ENCODE measurements at places on chromosomes 16 and 17. TPM values are rescaled to one million over a fixed set of nuclear protein-coding genes. Genes with fewer than 3 reads are reported as not detected.
A peak's percentile ranks its signal among the peaks of the same experiment; 100 is the strongest.

The DNAAF8 gene
- total RNA-seq: 0.42 TPM

The ASGR2 gene
- total RNA-seq: not detected

The PITPNM3 gene
- 0.74 TPM for total RNA-seq

The TBC1D3 gene
- not detected for total RNA-seq

The HAGH gene
- total RNA-seq: 76.2 TPM

The PPP1R27 gene
- not detected for total RNA-seq

The CDRT4 gene
- 1.7 TPM for total RNA-seq

The GRN gene
- total RNA-seq: 288 TPM

- DNase-seq: no peak
These were observed 73.5 kb downstream of the FOXL1 start for GRCh38 chr16:86651823-86652222.

DNA sequence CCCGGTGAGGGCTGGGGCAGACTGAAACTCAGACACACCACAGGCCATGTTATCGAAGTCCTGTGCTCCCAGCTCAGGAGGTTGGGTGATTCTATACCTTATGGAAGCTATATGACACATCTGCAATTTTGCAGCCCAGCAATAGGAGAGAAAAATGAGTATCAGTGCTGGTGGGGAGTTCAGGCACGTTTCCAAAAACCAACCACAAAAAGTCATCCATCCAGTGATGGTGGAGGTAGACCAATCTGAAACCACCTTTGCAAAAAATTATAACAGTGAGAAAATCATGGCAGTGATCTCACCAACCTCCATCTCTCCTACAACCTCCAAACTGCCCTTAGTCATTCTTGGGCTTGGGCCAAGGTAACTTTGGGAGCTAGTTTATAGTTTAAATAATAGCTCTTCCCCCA lies 327.9 kb downstream of the SLC39A11 start:
- DNase-seq: no peak

- no peak for DNase-seq
These were observed 11.2 kb downstream of the PIK3R5 start for GRCh38 chr17:8954339-8954738.

DNA sequence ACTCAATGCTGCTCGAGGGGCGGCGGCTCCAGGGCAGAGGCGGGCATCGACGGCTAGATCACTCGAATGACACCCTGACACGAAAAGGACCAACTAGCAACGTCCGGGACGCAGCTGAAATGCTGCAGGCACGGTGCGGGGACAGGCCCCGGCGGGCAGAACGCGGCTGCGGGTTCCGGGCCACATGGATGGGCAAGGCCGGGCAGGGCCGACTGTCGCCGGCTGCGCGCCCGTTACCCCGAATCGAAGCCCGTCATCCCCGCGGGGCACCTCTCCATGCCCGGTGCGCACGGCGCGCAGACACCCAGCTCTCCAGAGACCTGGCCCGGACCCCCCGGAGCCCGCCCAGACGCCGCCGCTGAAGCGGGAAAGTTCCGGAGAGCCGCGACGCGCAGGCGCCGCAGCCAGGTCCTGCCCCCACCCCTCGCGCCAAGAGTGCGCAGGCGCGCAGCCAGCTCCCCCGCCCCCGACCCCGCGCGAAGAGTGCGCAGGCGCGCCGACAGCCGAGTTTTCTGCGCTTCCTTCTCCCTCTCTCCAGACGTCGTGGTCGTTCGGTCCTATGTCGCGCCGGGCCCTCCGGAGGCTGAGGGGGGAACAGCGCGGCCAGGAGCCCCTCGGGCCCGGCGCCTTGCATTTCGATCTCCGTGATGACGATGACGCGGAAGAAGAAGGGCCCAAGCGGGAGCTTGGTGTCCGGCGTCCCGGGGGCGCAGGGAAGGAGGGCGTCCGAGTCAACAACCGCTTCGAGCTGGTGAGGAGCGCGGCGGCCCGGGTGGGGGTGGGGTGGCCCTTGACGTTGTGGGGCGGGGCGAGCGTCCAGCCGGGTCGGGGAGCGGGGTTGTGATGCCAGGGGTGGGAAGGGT lies at the start of gene TCF25:
Gene TCF25 (plus strand): TSS at position 484 of the 863 bp plus-strand sequence. CDS start 76 bp downstream, at position 560.
- DNase-seq: peak; percentile 37

DNA sequence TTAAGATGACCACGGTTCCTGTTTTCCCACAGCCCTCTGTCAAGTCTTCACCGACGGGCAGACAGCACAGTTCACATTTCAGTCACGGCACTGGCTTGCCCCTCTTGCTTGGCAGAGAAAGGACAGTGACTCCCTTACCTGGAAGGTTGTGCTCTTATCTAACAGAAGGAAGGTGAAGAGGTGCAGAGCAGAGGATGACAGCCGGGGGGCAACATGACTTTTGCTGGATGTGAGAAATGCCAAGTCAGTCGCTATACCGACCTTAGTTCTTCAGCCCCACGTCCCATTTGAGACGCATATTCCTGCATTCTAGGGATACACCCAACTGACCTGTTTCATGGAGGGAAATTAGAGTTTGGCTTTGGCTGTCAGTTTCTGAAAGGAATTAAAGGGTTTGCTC lies 492.3 kb downstream of the NPIPA7 start:
- no peak for DNase-seq

- DNase-seq: no peak
These were observed 24.2 kb downstream of the SLC12A3 start for GRCh38 chr16:56889206-56889605.

- DNase-seq: no peak
These were observed 152.6 kb downstream of the CDH11 start for GRCh38 chr16:64969221-64969620.

- DNase-seq: no peak
These were observed 11.9 kb upstream of the CYTH1 start for GRCh38 chr17:78793968-78794367.

DNA sequence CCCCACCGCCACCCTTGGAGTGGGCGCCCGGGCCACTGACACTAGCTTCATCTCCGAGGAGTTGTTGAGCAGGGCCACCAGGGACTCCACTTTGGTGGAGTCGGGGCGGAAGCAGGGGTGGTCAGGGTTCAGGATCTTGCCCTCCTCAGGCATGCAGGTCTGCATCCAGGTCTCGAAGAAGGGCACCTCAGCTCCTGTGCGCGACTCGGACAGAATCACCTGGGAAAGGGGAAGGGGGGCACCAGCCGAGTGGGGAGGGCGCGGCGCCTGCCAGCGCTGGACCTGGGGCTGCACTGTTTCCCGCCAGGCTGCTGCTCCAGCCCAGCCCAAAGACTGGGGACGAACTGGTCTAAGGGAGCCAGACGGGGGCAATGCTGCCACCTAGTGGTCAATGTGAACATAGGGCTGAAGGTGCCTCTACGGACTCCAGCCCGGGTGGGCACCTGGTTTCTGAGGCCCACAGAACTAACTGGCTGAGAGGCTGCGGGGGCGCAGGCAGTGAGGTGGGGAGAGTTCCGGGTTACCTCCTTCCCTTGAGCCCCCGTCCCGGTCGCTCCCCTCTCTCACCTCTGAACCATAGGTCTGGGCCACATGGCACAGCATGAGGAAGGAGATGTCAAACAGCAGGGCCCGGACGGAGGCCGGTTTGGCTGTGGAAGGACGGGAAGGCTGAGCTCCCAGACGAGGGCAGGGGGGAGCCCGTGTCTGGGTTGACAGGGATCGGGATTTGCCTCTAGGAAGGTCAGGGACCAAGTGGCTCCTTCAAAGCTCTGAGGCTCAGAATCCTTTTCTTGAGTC lies 11.8 kb downstream of the CSF3 start:
- peak; percentile 56 for DNase-seq

DNA sequence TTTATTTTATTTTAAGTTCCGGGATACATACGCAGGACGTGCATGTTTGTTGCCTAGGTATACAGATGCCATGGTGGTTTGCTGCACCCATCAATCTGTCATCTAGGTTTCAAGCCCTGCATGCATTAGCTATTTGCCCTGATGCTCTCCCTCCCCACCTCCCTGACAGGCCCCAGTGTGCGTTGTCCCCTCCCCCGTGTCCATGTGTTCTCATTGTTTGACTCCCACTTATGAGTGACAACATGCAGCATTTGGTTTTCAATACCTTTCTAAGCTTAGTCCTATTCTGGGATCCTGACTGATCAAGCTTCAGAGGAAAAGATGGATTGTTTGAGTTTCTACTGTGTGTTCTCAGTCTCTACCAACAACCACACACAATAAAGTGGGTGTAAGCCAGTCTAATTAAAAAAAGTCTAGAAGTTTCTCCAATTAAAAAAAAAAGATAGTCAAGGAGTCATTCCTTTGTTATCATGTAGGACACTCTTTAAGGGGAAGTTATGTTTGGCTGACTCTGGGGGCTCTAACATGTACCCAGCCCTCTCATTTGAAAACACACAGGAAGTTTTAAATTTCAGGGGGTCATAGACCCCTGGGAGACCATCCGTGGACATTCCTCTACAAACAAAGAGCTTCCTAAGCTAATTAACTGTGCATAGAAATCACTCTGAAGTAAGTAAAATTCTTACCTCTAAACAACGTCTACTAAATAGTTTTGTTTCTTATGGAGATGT lies 66.3 kb upstream of the ADAMTS18 start:
- DNase-seq: no peak

- DNase-seq: no peak
These were observed 993 bp downstream of the ERN1 start for GRCh38 chr17:64128787-64129514.

DNA sequence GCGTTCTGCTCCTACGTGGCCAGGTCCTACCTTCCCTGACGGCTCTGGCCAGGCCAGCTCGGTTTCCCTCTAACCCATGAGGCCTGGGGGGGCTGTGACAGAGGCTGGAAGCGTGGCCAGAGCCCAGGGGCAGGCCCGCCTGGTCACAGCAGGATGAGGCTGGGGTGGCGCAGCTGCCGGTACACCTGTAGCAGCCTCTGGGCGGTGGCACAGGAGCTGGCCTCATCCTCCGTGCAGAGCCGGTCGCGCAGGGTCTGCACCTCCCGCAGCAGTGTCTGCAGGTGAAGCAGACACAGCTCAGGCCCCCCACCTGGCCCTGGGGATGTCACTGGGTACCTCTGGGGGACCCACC lies 11.5 kb downstream of the FAAP100 start:
- no peak for DNase-seq

- peak; percentile 57 for DNase-seq
These were observed 32.2 kb downstream of the TEX2 start for GRCh38 chr17:64230791-64231408.

- no peak for DNase-seq
These were observed 30.9 kb upstream of the PLLP start for GRCh38 chr16:57315416-57315815.

DNA sequence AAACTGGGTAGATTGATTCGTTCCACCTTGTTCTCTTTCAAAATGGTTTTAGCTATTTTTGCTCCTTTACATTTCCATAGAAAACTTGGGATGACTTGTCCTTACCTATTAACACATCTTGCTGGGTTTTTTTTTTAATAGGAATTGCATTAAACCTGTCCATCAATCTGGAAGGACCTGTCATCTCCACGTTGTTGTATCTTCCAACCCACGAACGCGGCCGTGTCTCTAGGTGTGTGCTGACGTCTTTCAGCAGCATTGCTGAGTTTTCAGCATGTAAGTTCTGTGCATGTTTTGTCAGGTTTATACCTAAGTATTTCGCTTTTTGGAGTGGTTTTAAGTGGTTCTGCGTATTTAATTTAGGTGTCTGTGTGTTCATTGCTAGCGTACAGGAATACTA lies 60.4 kb upstream of the GNG13 start:
- DNase-seq: no peak

DNA sequence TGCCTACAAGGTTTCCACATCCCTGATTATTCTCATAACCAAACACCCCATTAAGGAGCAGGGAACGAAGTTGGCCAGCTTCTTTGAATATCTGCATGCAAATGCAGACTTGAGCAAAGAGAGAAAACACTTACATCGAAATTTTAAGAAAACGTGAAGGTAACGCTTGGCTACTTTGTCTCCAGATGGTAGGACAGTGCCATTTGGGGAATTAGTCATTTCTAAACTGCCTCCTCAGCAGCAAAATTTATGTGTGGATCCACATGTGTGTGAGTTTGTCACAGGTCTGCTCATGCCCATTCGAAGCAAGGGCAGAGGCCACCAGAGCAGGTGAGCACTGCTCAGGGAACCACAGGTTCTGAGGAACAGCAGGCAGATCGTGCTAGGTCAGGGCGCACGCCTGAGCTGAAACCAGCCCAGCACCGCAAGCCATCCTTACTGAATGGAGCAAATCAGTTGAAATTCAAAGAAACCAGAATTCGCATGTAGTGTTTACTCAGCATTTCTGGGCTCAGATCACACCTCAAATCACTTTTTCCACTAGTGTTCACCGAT lies 80.1 kb downstream of the SOCS1 start:
- no peak for DNase-seq

- no peak for DNase-seq
These were observed 9.0 kb upstream of the RHBDL3 start for GRCh38 chr17:32256701-32257019.

DNA sequence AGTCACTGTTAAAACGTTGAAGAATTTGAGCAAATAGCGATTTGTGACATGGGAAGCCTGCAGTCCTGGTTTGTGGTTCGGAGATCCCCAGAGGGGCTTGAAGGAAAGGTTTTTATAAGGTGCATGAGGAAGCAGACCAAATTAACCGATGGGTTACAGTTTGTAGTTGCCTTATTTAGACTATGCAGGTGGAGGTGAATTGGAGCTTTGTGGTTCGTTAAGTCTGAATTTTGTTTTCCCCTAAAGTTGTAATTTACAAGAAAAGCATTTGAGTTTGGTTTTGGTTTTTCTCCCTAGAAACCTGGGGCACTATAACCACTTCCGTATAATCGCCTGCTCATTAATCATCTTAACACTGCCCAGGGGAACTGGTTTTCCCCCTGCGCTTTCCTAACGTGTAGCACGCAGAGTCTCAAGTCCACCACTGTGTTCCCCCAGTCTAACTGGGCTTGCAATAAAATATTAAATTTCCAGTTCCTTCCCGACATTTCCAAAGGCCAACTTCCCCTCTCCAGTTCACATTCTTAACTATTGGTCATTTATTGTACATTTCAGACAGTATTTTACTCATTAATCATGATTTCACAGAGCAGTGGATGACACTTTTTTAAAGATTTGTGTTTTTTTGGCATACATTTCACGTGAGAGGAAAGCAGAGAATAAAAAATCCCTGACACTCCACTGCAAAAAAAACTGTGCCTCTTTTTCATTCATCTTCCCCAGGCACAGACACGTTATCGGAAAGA lies 932 bp downstream of the ZNF267 start:
- DNase-seq: no peak

- DNase-seq: no peak
These were observed 27.3 kb downstream of the LASP1 start for GRCh38 chr17:38897176-38897575.

GRCh38 chr17:57956291-57957119 lies 1.3 kb upstream of the CUEDC1 start:
- DNase-seq: no peak

GRCh38 chr17:40139566-40140058 lies 725 bp upstream of the CASC3 start:
- no peak for DNase-seq

GRCh38 chr17:46796524-46796923 lies 22.0 kb downstream of the WNT3 start:
- DNase-seq: no peak

DNA sequence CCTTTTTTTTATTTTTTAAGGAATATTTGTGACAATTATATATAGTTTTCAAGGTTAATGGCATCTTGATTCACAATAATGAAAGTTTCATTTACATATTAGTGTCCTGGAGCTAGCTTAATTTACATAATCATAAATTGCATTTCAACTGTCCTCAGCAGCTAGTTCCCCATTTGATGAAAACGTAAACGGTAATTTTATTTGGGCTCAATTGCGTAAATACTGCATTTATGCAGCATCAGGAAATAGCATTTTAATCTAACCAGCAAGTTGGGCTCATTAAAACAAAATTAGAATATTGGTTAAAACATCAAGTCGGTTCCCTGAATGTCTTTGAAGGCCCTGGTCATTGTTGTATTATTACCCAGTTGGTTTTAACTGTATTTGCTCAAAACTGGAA lies 136.8 kb upstream of the CDH5 start:
- DNase-seq: no peak
